Putamen (tissue), 1 donor: ENCODE measurements at places on chromosomes 4 and X.

- no peak for DNase-seq
Measured at GRCh38 chr4:133720001-133720400, 481.6 kb downstream of the PABPC4L start.

- DNase-seq = no peak
Measured at GRCh38 chr4:181548873-181549575, 694.2 kb upstream of the TENM3 start.

- no peak for DNase-seq
Measured at GRCh38 chrX:3631196-3631595, 82.3 kb downstream of the PRKX start.

DNA sequence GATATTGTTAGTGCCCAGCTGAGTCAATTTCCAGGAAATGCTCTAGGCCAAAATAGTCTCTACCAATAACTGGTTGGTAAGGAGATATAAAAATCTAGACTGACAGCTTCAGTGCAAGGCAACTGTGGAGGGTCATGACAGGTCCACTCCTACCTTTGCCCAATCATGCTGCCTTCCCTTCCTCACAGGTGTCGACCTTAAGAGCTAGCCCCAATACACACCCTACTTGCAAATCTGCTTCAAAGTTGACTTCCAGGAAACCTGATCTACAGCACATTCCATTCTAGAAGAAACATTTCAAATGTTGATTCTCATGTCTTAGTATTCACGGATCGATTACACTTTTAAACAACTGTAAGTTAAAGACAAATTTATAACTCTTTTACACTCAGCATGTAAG is 1455.5 kb downstream of the TECRL start:
- no peak for DNase-seq

GRCh38 chr4:179867300-179867878 is 2375.8 kb upstream of the TENM3 start:
- peak; percentile 22 for DNase-seq

- DNase-seq = no peak
Measured at GRCh38 chrX:135178636-135179035, 7.4 kb upstream of the CT55 start.
